ENCODE measurements at places on chromosomes 2 and 18.

GRCh38 chr18:43533371-43533770 is 256.1 kb upstream of the SYT4 start:
- DNase-seq = no peak

DNA sequence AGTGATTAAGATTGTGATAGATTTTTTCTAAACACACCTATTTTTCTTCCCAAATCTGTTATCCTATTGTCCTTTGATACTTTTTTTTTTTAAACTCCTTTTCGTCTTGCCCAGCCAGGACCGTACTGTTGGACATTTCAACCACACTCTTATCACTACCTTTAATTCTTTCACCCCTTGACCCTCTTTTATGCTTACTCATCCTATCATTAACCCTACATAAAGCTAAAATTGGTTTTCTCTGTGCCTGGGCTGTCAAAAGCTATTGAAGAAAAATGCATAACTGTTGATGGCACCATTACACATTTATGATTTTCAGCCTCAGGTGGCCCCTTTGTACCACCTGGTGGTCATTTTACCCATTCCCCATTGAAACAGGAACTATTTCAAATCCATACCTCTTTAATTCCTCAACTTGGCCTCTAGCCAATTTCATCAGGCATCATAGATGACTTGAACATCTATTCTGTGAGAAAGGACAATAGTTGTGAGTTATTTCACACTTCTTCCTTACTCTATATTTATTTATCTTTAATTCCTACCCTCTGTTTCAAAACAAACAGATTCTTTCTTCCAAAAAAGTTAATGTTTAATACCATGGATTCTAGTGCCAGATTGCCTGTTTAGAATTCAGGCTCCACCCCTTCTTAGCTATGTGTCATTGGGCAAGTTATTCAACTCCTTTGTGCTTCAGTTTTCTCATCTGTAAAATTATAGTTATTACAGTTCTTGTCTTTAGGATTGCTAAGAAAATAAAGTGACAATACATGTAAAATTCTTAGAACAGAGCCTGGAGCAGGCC is 258.6 kb downstream of the CAMKMT start:
- no peak for DNase-seq

- no peak for DNase-seq
Observed at GRCh38 chr2:55161295-55162210, 70.5 kb downstream of the CLHC1 start.

GRCh38 chr2:11073251-11073650 is 82.0 kb upstream of the SLC66A3 start:
- peak; percentile 12 for DNase-seq

- no peak for DNase-seq
Observed at GRCh38 chr2:53880756-53881155, 21.0 kb upstream of the GPR75 start.

GRCh38 chr2:61640406-61640805 is 102.2 kb upstream of the XPO1 start:
- no peak for DNase-seq

- peak; percentile 98 for DNase-seq
Observed at GRCh38 chr2:161077367-161078210, 82.6 kb upstream of the TANK start.

GRCh38 chr2:175823002-175823706 is 178.9 kb downstream of the LNPK start:
- no peak for DNase-seq

- DNase-seq = peak; percentile 6
Observed at GRCh38 chr2:172456002-172456401, 28.6 kb downstream of the ITGA6 start.

DNA sequence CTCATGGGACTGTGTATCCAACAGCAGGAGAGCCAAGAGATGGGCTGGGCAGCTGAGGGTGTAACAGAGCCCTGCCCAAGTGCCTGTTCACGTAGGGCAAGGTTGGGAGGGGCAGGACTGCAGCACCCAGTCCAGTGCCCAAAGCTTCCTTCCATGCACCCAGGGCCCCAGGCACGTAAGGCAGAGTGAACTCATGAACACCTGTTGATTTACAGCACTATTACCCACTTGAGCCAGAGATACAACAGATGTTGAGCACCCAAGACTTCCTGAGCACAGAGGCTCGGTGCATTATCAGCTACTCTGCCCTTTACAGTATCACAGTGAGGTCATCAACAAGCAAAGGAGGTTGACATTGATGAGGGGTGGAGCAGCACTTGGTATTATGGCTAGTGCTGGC is 50.2 kb upstream of the FHL2 start:
- no peak for DNase-seq

Measured in AML-193 (cell line).